ENCODE measurements at places on chromosomes 5 and 9.

GRCh38 chr5:160397492-160397891 is 2.4 kb downstream of the FAM200C start:
- DNase-seq, result no peak

DNA sequence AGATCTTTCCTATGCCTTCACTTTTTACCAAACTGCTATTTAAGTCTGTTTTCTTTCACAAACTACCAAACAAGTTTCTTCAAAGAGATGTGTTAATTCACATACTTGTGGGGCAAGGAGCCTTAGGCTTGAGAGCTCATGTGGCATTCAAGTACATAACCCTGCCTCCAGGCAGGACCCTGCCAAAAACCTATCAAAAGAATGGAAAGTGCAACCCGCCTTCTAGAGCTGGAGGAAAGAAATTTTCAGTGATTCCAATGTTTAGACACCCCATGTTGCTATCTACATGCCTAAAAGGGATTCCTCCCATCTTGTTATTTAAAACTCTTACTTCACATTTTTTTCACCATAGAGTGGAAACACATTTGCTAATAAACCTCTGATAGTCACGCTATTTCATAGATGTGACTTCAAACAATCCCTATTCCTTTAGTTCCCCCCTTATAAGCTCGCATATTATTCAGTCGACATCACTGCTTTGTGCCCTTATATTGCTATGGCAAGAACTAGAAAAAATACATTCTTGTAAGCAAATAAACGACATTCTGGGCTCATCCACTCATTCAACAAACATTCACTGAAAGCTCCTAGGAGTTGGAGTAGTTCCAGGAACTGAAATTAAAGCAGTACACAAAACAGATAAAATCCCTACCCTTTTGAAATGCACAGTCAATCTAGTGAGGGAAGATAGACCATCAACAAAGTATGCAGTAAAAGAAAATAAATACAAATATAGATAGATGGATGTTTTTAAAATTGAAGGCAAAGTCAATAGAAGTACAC is 518.1 kb downstream of the ELAVL2 start:
- DNase-seq, result no peak

DNA sequence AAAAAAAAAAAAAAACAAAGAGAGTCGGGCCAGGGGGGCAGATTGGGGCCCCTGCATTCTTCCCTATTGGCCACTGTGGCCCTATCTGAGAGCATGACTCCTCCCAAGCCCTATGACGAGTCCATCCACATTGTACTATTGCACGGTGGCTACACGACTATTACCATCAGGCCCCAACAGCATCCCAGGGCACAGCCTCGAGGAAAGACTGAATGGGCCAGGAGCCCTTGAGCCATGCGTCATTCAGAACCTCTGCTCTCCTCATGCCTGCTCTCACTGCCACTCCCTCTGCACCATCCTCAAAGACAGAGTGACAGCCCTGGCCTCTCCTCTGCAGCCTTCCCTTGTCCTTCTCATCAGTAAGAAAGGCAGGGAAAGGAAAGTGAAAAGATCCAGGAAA is 20.2 kb upstream of the ORM1 start:
- DNase-seq, result no peak

GRCh38 chr5:78362220-78362619 is 1.8 kb downstream of the SCAMP1 start:
- no peak for DNase-seq

GRCh38 chr9:23412046-23412445 is 414.0 kb downstream of the ELAVL2 start:
- DNase-seq, result no peak

DNA sequence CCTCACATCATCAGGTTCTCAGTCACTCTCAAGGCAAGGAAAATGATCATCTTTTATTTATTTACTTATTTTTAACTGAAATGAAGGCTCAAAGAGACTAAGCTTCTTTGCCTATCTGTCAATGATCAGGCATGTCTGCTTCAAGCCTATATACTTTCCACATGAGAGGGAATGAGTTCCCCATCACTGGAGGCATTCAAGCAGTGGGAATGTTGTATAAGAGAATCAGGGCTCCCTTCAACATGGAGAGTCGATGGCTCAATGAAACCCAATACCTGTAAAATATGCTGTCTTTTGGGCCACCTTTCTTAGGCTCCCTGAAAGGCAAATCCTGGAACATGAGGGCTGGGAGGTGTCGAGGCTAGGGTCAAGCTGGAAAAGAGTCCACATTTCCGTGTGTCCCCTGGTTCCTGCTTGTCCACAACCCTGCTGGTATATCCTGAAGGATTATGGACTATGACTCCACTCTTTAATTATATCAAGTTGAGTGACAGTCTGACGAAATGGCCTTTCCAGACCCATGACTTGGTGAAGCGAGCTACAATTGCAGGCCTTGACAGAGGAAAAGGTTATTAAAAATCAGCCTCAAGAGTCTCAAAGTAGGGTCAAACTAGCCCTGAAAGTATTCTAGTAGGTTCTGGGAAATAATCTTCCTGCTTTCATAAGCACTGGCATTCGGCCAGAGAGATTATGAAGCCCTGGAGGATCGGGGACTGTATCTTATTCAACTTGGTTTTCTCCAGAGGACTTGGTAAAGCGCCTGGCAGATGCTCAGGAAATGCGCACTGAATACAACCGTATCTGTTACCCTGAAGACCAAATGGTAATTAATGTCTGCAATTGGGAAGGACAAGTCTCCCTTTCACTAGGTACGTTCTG is 145.9 kb upstream of the TBC1D2 start:
- DNase-seq, result no peak

DNA sequence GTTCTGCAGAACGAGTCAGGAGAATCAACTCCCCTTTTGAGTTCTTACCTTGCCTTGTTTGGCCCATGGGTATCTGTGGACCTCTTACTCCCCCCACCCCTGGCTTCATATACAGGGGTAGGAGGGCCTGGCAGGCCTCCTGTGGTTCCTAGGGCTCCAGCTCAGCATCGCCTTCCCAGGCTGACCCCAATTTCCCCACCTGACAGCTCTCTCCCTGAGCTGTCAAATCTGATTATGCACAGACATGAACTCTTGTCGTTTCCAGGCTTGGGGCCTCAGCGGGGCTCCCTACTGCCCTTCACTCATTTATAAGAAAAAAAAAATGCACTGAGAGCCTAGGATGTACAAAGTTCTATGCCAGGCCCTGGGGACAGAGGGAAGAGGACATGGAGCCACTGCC is 67.9 kb downstream of the PTPN3 start:
- DNase-seq, result no peak

- DNase-seq, result no peak
Measured at GRCh38 chr9:73426269-73426668, 274.6 kb downstream of the ANXA1 start.

Measured in left renal cortex interstitium (tissue), 4 donors.